ENCODE measurements at places on chromosomes 6 and 20.
A peak's percentile ranks its signal among the peaks of the same experiment; 100 is the strongest.

DNA sequence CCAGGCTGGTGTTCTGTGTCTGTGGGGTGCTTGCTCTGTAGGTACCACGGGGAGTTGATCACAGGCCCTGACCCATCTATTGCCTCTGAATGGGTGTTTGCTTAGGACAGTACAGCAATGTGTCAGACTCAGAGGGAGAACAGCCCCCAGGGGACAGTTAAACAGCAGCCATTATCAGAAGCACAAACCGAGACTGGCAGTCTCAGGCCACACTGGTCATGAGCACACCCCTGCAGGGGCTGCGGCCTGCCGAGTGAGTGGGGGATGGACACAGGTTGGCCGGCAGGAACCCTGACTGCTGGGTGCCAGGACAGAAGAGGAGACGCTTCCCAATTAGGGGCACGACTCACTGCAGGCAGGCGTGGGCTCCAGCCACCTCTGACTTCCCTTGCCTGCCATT lies 395.6 kb downstream of the CDH4 start:
- no peak for DNase-seq

DNA sequence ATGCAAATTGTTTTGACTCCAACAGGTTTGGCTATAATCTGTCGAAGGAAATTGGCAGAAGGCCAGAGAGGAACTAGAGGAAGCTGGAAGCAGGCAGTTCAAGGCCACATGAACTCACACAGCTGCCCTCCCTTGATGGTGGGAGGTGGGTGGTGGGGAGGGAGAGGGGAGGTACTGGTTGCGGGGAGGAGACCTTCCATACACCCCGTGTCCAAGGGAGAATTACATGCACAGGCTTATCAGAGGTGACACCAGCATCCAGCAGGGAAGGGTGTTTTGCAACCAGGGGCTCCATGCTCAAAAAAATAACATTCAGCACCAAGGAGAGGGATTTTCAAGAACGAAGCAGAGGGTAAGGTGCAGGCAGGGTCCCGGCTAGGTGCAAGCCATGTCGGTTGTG lies 9.1 kb downstream of the PRND start:
- DNase-seq = peak; percentile 37

GRCh38 chr6:43979525-43979924 lies 147.7 kb downstream of the MRPL14 start:
- no peak for DNase-seq

DNA sequence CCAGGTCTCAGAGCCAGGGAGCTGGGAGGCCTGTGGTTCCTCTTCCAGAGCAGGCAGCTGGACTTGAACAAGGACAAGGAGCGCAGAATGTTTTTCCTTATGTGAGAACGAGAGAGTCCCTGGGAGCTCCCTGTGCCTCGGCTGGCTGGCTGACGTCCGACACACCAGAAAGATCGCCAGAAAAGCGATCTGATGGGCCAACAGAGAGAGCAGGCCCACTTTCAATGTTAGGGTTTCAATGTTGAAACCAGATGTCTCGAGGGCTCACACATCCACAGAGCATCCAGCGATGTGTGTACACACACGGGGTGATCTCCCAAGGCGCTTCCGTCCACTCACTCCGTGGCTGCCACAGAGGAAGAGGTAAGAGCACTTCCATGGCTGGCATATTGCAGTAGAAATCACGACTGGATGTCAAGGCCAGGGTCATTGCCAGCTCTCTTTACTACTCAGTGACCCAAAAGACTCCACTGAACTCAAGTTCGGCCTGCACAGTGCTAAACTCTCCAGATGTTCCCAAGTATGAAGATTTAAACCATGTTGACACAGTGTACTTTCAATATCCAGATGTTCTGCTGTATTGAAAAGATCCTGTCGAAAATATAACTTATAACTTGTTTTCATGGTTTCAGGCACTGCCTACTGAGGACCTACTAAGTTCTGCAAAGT lies 70.8 kb upstream of the FOXC1 start:
- DNase-seq = no peak

GRCh38 chr20:2108498-2108897 lies 6.9 kb downstream of the STK35 start:
- no peak for DNase-seq

- DNase-seq = no peak
Measured at GRCh38 chr6:168043193-168043847, 35.7 kb downstream of the FRMD1 start.

GRCh38 chr20:34127792-34128191 lies 15.7 kb upstream of the EIF2S2 start:
- no peak for DNase-seq

GRCh38 chr6:140857739-140858380 lies 1274.9 kb upstream of the GJE1 start:
- peak; percentile 99 for DNase-seq

DNA sequence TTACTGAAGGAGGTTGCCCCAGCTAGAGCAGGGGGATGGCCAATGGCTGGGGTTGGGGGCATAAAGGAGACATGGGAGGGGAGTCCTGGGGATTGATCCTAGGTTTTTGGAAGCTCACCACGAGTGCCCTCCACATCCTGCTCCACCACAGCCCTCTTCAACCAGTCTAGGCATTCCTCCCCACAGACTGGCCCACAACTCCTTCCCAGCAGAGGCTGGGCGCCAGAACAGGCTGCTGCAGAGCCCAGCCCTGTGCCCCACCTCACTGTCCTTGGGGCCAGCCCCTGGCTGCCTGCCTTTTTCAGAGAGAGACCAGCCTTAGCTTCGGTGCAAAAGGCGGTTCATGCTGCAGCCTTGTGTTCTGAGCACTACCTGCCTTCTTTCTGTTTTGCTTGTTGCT lies 16.4 kb downstream of the RPP40 start:
- DNase-seq = no peak

DNA sequence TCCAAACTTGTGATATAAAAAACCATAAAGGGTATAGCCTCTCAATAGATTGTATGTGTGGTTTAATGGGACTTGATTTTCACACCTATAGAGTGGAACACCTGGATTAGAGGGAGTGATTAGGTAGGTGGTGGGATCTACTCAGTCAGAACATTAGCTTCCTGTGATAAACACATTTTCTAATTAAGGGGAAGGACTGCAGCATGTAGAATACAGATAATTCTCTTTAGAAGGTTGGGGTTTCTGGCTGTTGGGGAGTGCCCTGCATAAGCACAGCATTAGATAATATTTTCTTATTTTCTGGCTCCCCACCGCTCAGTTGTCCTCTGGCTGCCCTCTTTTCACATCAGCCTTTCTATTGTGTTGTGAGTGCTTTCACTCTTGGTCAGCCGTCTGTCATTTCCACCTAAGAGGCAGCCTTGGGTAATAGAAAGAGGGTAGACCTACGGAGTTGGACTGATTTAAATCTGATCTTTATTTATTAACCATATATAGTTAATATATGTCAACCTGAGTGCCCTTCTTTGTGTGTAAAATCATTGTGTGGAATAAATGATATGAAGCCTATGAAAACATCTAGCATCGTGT lies 8.0 kb downstream of the CSE1L start:
- DNase-seq = peak; percentile 28

- no peak for DNase-seq
Measured at GRCh38 chr6:52216932-52217575, 27.2 kb downstream of the IL17F start.

DNA sequence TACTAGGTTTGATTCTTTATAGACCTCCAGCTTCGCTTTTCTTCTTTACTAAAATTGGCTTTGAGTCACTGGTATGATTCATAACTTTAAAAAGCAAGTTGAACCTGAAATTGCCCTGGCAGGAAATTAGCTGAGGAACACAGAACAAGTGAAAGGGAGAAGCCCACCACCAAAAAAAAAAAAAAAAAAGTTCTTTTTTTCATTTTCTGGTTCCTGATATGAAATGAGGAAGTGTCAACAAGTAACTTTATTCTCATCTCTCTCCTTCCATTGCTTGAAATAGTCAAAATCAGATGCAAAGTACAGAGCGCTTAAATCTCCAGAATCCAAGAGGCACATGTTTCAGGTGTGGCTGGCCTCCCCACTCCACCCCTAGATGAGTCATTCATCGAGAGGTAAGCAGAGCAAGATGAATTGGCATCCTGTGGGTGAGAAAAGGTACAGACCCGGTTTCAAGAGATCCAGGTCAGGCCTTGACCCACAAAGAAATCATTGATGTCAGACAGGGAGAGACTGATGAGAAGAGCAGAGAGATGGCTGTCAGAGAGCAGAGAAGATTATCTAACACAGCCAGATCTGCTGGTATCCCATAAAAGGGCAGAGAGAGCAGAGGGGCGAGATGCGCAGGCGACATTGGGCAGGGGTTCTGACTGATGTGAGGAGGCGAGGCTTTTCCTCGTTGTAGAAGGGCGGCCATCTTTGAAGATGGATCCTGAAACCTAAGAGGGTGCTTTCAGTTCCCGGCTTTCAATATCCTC lies 54.8 kb upstream of the MBOAT1 start:
- no peak for DNase-seq

- peak; percentile 77 for DNase-seq
Measured at GRCh38 chr6:105797983-105798453, 288.1 kb upstream of the PRDM1 start.

DNA sequence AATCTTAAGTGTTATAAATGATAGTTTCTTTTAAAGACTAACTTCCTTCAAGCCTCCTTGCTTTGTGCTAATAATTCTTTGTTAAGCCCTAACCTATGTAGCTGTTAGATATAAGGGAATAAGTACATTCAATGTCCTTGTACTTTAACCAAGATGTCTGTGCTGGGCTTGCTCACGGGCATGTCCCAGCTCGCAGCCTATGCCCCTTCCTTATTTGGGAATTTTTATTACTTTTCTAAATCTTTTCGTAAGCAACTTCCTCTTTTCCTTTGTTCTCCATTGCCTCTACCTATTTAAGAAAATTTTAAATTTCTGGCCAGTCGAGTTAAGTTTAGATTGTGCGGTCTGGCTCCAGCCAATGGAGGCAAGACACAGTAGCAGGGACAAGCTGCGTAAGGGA lies 26.0 kb upstream of the CDK19 start:
- no peak for DNase-seq

GRCh38 chr6:109053336-109053735 lies 41.3 kb downstream of the SESN1 start:
- DNase-seq = no peak

GRCh38 chr20:61120595-61121515 lies 131.2 kb upstream of the CDH4 start:
- peak; percentile 59 for DNase-seq

DNA sequence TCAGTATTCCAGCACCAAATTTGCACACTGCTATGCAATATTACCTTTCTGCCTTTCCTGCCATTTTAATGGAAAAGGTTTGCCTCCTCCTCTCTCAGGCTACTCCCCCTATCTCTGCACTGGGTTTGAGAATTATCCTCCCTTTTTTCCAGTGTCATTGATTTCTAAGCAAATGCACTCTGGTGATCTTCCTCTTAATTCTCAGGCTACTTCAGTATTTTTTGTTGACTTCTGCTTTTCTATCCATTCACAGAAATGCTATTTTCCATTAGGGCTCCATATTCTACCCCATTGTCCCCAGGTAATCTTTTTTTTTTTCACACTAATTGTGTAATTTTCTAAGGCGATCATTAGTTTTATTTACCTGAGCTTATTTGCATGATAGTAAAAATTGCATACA lies 144.0 kb downstream of the GJA1 start:
- DNase-seq = no peak

GRCh38 chr20:45029884-45030283 lies 63.6 kb downstream of the STK4 start:
- no peak for DNase-seq

GRCh38 chr6:157080986-157081391 lies 242.3 kb downstream of the TMEM242 start:
- DNase-seq = no peak

- DNase-seq = no peak
Measured at GRCh38 chr6:40400738-40401137, 186.4 kb downstream of the LRFN2 start.

DNA sequence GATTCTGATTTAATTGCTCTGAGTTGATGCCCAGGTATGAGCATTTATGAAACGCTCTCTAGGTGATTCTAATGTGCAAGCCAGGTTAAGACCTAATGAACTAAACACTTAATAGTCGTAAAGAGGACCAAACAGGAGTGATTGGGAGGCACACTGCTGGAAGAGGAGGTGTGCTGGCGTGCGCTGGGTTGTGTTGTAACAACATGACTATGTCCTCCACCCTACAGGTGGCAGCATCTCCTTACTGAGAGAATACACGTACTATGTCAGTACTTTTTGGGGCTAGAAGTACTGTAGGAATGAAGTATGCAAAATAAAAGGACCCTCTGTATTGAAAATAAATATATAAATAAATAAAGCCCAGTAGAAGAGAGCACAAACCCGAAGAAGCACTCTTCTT lies 11.9 kb downstream of the C6orf89 start:
- peak; percentile 71 for DNase-seq

DNA sequence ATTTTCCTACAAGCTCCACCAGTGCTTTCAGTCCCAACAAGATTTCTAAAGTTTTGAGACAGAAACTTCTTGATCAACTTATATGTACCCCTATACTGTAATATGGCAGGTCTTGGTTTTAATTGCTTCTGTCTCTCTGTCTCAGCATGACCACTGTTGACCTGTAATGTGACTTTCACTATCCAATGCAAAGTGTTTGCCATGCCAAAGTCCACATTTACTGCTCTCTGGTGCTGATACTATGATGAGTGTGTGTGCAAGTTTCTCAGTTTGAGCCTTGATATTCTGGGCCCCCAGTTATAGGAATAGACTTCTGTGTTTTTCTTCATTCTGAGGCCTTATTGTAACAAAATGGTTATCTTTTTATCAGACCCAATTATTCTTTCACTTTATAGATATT lies 45.8 kb downstream of the OR2J2 start:
- no peak for DNase-seq

DNA sequence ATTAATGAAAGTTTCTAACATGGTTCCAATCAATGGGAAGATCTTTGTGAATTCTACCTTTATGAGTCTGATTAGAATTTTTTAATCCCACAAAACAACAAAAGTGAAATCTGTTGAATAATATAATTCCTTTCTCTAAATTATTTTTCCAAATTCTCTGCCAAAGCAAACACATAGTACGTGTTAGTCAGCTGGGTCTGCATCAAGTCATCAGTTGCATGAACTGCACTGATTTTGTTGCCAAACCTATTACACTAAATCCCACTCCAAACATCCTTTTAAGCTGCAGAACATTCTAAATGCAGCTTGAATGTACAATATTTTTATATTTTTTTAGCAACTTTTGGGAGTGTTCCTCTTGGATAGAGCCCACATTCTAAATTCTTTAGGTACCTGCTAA lies 199.0 kb upstream of the HSF2 start:
- peak; percentile 23 for DNase-seq

GRCh38 chr20:63080411-63080810 lies 73.6 kb upstream of the BHLHE23 start:
- no peak for DNase-seq

DNA sequence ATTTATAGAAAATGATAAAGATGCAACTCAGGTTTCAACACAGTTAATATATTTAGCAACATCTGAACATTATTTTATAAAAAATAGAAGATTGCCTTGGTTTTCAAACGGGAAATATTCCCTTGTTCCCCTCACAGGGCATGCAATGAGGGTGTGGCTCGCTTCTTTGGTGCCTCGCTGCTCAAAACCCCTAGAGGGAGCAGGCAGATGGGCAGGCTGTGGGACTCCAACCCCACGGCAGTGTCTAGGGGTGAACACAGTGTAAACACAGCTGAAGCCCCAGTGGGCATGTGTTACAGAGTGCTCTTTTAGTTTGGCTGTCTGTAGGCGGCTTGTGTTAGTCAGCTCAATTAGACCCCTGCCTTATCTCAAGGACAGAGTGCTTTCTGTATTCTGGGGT lies 560.8 kb upstream of the IMPG1 start:
- no peak for DNase-seq

GRCh38 chr6:29426654-29427053 lies 11.9 kb downstream of the OR12D1 start:
- DNase-seq = no peak

GRCh38 chr6:155200012-155200411 lies 63.8 kb upstream of the CLDN20 start:
- DNase-seq = peak; percentile 50

- DNase-seq = peak; percentile 63
Measured at GRCh38 chr6:79307321-79308036, 73.0 kb upstream of the HMGN3 start.

All from choroid plexus epithelial cell (primary cell).